Stimulated activated CD4-positive, alpha-beta T cell treated with anti-CD3 and anti-CD28 coated beads, Interleukin-1b, Interleukin-23, amount 100 ng/mL, for 24 hours (primary cell): ENCODE measurements at places on chromosomes 1 and 21.

GRCh38 chr1:43991200-43991475 is 261 bp upstream of the CCDC24 start:
- DNase-seq: peak; percentile 7

DNA sequence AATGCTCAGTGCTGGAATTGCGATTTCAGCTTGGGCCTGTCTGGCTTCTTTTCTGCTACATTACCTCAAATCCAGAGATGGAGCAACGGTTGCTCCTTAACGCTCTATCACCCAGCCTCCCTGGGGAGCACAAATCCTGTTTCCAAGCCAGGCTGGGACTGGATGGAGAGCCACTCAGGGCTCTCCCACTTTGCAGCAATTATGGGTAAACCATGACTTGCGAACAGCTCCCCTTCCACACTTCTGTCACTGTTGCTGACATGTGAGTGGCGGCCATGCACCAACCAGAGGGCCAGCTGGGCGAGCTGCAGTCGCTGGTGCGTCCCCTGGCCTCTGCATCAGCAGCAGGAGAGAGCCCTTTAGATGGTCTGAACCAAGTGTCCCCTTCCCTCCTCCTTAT is 65.1 kb upstream of the RAB4A start:
- DNase-seq: no peak

DNA sequence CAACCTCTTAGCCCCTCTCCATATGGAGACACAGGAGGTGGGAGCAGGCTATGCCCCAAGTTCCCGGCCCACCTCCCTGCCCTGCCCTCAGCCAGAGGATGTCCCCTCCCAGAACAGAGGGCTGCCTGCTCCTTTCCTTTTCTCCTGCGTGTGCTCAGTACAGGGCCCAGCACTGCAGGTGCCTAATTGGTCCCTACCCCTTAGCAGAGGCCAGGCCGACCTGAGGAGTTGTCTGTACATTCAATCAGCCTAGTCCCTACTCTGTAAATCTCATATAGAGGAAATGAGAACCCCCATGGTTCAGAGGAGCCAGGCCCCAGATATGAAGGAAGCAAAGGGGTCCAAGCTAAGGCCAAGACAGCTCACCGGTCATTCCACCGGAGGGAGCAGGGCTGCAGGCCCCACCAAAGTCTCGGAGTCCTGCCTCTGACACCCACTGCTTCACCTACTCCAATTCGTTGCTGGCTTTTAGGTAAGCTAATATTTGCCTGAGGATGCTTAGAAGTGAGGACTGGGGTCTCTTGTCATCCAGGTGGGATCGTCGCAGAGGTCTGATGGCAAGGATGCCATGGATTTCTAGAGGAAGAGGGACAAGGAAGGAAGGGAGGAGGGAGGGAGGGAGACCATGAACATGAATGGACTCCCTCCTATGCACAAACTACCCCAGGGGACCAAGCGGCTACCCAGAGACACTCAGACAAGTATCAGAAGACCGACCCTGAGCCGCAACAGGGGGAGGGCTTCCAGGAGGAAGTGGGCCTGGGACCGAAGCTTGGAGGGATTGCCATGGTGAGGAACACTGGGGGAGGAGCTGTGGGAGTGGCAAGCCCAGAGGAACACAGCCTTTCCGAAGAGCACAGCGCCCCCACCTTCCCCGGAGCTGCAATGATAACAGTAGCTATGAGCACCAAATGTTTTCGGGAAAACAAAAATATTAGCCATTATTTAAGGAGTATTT is 30.4 kb upstream of the FOXO6 start:
- DNase-seq: no peak

DNA sequence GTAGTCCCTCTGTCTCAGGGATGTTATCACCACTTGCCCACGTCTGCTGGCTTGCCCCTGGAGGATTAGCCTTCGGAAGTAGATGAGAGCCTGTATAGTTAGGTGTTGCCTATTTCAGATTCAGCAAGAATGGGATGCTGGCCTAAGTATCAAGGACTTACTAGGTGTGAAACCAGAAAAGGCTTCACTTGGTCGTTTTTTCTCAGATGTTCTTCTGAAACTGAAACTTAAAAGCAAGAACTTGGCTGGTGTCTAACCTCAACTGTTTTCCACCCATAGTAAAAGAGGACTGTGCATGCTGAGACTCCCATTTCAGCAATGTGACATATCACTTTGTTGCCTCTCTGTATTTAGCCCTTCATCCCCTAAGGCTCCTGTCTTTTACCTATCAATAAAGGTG is 67.0 kb upstream of the LRRC53 start:
- no peak for DNase-seq

- DNase-seq: no peak
Measured at GRCh38 chr1:20787840-20788795, 1.0 kb upstream of the HP1BP3 start.

DNA sequence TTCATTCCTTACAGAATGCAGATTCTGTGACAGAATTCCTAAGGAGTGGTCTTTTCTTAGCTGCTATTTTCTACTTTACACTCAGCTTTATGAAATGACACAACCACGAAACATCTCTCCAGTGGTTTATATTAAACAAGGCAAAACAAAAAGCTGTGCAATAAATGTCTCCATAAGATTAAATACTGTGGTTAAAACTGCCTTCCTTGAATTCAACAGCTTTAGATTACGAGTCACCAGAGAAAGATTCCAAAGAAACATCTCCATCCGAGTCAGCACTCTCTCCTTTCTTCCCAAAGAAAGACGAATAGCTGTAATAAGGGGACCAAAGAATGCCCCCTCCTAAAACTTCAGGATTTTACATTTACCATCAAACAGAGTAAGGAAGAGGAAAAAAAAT is 4.6 kb upstream of the C1orf87 start:
- no peak for DNase-seq

DNA sequence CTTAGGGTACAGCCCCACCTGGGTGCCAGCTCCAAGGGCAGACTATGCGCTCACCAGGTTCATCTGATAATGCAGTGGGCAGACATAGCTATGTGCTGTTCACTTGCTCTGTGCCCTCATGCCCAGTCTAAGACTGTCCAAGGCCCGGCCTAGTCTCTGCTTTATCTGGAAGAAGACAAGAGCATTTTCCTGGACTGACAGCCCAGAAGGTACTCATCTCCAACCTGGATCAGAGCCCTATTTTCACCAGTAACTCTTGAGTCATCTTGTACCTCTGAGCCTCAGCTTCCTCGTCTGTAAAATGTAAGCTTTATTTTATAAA is 28.5 kb upstream of the LRRC8C start:
- no peak for DNase-seq

GRCh38 chr1:244322791-244323521 is 128.8 kb downstream of the ADSS2 start:
- DNase-seq: no peak

DNA sequence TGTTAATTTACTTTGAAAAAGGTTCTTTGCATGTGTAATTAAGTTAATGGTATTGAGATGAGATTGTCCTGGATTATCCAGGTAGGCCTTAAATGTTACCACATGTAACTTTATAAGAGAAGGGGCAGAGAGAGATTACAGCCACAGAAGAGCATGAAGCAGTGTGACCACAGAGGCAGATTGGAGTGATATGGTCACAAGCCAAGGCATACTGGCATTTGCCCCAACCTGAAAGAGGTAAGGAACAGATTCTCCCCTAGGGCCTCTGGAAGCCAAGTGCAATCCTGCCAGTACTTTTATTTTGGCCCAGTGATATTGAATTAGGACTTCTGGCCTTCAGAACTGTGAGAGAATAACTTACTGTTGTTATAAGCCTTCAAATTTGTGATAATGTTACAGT is 23.0 kb downstream of the RNF2 start:
- DNase-seq: no peak

DNA sequence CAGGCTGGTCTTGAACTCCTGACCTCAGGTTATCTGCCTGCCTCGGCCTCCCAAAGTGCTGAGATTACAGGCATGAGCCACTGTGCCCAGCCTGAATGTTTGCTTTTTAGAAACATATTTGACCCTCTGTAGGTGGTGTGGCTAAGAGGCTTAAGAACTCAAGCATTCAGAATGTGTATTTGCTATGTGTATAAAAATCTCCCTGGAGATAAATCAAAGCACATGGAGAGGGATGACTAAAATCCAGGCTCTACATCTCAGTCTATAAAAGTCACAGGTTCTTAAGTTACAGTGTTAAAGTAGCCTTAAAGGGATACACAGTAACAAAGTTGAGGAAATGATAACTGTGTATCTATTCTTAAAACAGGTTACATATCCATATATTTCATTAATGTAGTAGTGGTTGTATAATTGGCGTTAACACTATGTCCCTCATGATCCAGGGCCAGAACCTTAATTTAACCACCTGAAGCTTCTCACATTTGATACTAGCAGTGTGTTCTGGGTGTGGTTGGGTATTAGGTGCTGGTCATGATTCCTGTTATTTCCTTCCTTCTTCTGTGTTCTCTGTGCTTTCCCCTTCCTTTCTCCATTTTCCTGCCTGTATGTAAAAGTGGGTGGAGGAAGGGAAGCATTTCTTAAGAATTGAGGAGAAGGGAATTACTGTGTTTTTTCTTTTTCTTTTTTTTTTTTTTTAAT is 16.2 kb downstream of the GIPC2 start:
- no peak for DNase-seq

- no peak for DNase-seq
Measured at GRCh38 chr1:8384088-8384487, 66.2 kb downstream of the SLC45A1 start.

- no peak for DNase-seq
Measured at GRCh38 chr1:232011961-232012360, 385.4 kb downstream of the DISC1 start.

DNA sequence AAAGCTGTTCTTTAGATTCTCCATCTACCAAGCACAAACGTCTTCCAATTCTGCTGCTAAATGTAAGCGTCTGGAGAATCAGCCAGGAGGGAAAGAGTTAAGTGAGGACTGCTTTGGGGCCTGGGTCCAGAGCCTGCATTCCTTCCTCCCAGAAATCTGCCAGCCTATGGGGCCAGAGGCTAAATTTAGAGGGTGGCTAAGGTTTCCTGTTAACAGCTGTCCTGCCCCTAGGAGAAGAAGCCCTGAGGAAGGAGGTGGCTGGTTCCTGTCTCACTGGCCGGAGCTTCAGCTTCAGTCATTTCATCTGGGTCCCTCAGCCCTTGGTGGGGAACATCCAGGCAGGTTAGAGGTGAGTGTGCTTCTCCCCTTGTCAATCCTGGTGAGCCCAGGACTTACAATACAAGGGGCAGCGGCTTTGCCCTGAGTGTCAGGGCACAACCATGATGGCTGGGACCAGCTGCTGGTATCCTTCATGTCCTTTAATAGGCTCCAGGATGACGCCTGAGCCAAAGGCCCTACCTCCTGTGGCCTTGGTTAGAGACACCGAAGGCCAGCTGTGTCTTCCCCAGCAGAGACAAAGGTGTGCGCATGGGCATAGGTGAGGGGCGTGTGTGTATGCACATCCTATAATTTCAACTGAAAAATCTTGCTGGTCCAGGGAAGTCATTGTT is at the start of gene STYXL2:
Gene STYXL2, plus strand, starts transcription at position 230 of the 671 bp plus-strand sequence. CDS start 775 bp downstream, outside the sequence.
- no peak for DNase-seq

DNA sequence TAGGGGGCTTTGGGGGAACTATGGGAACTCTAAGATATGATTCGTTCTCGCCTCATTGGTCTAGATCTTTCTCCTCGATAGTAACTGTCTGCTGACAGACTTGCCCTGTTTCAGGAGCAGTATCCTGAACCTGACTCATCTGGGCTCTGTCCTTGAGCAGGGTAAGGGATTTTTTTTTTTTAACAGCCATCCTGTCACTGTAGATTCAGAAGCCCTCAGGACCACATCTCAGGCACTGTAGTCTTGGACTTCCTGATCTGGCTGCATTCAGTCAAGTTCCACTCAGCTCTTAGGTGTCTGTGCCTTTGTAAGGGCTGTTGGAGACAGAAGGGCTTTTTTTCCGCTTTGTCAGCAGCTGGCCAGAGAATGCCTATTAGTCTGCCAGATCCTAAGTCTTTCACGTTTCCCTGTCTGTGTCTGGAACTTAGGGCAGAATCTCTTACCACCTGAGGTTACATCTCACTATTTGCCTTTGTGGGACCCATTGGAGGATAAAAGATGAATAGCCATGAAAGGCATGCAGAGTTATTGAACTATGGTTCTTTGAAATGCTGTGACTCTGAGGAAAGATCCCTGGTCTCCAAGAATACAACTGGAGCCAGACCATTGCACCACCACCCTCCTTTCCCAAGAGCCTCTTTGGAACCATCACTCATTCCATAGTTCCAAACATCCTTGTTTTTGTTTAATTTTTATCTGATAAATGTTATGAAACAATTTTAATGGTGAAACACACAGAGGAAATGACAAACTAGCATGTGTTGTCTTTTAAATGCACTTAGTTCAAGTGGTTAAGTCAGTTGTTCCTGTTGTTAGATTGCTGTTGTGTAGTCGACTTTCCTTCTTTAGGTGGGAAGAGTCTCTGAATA is 49.7 kb upstream of the MACF1 start:
- DNase-seq: no peak

GRCh38 chr1:58929671-58930325 is 146.0 kb upstream of the JUN start:
- DNase-seq: no peak

- no peak for DNase-seq
Measured at GRCh38 chr1:74481607-74482006, 30.8 kb downstream of the LRRC53 start.

GRCh38 chr1:202143011-202143767 is 1.3 kb downstream of the ARL8A start:
- DNase-seq: no peak

GRCh38 chr1:55861676-55862340 is 646.6 kb upstream of the USP24 start:
- no peak for DNase-seq

- no peak for DNase-seq
Measured at GRCh38 chr21:46003575-46004007, 22.0 kb downstream of the COL6A1 start.

- no peak for DNase-seq
Measured at GRCh38 chr1:91776068-91776794, 109.7 kb downstream of the TGFBR3 start.

- no peak for DNase-seq
Measured at GRCh38 chr1:94283462-94283861, 46.1 kb upstream of the ARHGAP29 start.

GRCh38 chr1:31706384-31707058 is 2.7 kb upstream of the COL16A1 start:
- no peak for DNase-seq

GRCh38 chr21:34526618-34527290 is 14.7 kb upstream of the KCNE1 start:
- peak; percentile 37 for DNase-seq

DNA sequence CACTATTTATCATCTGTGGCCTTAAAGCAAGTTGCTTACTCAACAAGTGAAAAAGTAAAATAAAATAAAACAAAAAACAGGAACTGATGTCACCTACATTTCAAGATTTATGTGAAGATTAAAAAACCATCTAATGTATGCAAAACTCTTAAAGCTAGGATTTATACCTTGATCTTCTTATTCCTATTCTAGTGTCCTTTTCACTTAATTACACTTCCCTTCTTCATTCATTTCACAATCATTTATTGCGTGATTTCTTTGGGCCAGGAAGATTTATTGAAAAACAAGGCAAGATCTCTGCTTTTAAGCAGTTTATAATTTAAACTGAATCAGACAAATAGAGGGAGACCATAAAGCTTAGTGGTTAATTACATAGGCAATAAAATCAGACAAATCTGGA is 18.6 kb downstream of the PTGER3 start:
- DNase-seq: no peak
